NCI-H1417 treated with DMSO at 0.1 percent for 48 hours (cell line): ENCODE measurements at places on chromosomes 11 and 22.

GRCh38 chr11:1221848-1222311, 986 bp upstream of the MUC5B start:
- DNase-seq: no peak

DNA sequence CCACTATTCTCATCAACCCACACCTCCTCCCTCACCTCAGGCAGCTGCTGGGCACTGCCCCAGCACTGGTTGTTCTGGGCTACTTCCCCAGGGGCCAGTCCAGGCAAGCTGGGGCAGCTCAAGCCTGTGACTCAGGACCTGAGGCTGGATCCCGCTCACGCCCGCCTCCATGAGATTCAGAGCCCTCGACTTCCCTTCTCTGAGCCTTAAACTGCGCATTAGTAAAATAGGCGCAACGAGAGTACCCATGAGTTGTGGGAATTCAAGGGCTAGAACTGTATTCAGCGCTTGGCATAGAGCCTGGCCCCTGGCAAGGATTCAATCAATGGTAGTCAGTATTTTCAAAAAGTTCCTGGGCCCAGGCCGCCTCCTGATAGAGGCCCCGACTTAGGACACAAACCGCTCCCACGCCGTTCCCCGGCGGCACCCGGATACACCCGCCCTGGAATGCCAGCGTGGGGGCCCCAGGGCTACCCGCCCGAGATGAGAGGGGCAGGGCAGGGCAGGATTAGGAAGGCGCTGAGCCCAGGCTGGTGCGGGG, 723 bp upstream of the CD82 start:
- DNase-seq: no peak

DNA sequence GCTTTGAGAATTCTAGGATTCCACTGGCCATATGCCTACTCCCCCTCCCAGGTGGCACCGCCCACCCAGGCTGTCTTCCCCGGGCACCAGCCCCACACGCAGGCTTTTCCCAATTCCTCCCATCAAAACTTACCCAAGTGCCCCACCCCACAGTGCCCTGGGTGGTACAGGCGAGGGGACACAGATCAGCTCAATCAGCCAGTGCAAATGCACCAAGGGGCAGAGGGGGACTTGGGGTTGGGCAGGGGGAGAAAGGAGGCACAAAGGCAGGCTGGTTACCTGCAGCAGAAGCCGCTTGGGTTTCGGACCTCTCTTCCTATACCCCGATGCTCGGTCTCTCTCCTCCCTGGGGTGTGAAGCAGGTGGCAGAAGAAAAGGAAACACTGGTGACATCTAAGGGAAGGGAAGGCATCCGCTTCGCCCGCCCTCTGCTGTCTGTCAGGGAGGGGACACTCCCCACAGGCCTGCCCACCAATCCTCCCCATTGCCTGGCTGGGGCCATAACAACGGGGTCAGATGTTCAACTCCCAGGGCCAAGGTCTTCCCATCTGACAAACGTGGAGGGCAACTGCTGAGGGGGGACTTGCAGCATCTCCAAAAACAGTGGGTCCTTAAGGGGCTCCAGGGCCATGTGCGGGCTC, 14.0 kb downstream of the CBX7 start:
- no peak for DNase-seq

- DNase-seq: no peak
These were observed 10.2 kb downstream of the GNB1L start for GRCh38 chr22:19844377-19845053.
